ENCODE measurements at places on chromosomes 3 and 15.

- DNase-seq, result no peak
Measured at GRCh38 chr3:146166826-146167225, 5.8 kb upstream of the PLOD2 start.

DNA sequence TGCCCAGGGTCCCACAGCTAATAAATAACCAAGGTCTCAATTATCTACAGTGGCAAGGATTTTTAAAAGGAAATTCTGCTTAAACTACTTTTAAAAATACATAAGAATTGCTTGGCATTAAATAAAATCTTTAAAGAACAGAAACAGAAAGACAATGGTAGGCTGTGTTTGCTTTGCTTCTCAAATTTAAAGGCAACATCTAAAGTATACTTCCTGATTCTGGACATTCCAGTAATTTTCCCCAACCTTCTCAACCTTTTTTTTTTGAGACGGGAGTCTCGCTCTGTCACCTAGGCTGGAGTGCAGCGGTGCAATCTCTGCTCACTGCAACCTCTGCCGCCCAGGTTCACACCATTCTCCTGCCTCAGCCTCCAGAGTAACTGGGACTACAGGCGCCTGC lies 5.3 kb downstream of the VPS13C start:
- no peak for DNase-seq

DNA sequence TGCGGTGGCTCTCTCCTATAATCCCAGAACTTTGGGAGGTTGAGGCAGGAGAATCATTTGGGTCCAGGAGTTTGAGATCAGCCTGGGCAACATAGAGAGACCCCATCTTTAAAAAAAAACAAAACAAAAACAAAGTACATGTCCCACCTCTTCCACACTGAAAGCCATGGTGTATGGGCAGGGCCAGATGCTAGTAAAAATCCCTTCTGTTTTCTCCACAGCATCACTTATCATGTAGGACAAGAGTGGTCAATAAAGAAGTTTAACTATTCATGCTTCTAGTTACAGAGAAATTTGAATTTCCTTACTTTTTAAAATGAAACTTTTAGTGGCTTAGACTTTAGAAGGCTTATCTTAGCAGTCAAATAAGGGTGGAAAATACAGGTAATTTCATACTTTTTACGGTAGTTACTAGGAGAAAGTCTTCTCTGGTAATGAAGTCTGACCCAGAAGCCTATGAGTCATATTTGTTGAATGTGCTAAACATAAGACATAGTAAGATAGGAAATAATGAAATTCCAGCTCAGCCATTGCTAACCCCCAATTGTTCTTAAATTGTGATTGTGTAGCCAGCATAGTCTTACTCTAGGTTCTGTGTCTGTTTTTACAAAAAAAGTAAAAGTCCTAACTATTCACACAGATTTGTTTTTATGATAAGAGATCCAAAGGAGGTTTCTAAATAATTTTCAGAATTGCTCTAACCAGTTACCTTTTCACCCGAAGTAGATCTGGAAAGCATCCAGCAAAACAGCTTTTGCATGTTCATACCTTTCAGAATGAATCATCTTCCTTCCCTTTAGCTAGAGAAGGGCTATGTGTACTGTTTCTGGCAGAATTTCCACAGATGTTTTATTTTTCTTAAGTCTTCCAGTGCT lies 16.4 kb upstream of the ZNF609 start:
- DNase-seq, result no peak

- DNase-seq, result no peak
Measured at GRCh38 chr3:138367911-138368310, 19.5 kb downstream of the MRAS start.

DNA sequence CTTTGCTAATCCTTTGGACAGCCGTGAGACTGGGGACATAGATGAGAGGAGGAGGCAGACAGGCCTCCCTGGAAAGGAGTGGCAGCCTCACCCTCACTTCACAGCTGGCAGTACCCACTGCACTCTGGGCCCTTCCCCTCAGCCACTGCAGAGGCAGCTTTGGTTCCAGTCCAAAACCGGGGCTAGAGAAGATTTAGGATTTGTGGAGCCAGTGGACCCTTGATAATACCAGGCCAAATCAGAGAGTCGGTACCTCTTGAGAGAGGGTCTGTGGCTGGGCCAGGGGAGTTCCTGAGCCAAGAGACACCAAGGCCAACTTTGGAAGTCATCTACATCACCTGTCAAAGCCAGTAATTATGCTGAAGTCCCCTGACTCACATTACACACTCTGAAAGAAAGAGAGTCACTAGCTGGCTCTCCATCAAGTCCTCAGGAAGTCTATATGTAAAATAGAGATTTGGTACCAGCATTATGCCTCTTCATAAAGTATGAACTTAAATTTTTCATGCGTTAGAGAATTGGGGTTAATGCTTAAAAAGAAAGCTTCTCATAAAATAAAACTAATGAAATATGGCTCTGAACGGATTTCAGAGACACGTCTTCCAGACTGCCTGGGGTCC lies 244.1 kb upstream of the SEMA6D start:
- no peak for DNase-seq

- no peak for DNase-seq
Measured at GRCh38 chr3:196609805-196610515, 29.5 kb upstream of the NRROS start.

DNA sequence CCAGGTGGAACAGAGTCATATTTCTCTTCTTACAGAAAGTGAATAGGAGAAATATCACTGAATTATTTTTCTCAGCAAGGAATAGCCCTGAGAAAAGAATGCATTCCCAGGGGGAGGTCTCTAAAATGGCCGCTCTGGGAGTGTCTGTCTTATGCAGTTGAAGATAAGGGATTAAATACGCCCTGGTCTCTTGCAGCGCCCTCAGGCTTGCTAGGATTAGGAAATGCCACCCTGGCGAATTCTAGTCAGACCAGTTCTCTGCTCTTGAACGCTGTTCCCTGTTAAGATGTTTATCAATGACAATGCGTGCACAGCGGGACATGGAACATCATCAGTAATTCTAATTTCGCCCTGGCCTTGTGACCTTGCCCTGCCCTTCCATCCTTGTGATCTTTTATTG lies 949.0 kb upstream of the SEMA6D start:
- no peak for DNase-seq

- DNase-seq, result no peak
Measured at GRCh38 chr3:46858456-46858855, 4.8 kb downstream of the MYL3 start.

DNA sequence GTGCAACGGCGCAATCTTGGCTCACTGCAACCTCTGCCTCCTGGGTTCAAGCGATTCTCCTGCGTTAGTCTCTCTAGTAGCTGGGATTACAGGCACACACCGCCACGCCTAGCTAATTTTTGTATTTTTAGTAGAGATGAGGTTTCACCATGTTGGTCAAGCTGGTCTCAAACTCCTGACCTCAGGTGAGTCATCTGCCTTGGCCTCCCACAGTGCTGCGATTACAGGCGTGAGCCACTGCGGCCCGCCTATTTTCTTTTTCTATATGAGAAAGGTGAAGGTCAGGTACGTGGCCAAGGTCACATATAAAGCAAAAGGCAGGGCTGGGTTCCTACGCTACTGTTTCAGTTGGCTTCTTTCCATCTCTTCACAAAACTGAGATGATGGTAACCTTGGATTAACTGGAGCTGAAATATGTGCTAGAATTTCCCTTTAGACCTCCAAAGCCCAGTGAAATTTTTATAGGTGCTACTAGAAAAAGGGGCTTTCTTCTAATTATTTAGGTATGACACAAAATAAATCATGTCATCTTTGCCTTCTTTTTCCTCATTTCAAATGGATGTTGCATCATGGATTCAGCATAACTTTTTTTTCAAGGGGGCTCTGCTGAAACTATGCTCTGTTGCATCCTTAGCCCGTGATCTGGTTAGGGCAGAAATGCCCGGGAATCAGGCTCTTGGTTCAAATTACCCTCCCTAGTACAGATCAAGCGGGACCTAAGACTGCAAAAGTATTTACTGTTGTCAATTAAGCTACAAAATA lies 68.5 kb downstream of the MYO1E start:
- no peak for DNase-seq

DNA sequence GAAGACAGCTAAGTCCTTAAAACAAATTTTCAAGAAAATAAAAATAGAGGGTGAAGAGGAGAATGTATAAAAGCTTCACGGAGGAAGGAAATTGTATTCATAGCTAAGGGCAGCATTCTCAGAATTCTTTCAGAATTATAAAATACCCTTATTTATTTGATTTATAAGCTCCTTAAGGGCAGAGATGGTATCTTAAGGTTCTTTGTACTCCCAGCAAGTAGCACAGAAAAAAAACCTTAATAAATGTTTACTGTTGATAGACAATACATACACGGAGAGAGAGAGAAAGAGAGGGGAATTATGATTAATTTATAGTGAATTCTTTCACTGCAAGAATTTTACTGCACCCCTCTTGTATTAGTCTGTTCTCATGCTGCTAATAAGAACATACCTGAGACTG lies 375.6 kb upstream of the CCDC54 start:
- no peak for DNase-seq

DNA sequence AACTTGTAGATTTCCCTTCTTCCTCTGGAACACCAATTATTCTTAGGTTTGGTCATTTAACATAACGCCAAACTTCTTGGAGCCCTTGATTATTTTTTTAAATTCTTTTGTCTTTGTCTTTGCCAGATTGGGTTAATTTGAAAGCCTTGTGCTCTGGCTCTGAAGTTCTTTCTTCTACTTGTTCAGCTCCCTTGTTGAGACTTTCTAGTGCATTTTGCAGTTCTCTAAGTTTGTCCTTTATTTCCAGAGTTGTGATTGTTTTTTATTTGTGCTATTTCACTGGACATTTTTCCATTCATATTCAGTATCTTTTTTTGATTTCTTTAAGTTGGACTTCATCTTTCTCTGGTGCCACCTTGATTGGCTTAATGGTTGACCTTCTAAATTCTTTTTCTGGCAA lies 55.5 kb downstream of the TM2D3 start:
- no peak for DNase-seq

DNA sequence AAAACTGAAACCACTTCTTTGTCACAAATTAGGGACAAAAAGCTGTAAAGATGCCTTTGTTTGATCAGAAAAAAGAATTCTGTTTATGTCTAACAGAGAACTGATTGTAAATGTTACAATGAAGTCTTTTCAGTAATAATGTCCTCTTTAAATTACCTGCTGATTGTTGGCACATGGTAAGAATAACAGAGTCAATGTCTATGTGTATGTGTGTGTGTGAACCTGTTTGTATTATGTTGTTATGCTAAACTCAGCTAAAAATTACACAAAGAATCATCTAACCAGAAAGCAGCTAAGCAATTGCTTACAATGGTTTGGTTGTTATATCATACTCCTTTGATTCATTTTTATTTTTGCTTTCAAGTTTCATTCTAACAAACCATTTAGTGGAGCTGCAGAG lies 159.1 kb upstream of the PDZRN3 start:
- DNase-seq, result no peak

GRCh38 chr15:43134157-43134635 lies 810 bp downstream of the TMEM62 start:
- no peak for DNase-seq

DNA sequence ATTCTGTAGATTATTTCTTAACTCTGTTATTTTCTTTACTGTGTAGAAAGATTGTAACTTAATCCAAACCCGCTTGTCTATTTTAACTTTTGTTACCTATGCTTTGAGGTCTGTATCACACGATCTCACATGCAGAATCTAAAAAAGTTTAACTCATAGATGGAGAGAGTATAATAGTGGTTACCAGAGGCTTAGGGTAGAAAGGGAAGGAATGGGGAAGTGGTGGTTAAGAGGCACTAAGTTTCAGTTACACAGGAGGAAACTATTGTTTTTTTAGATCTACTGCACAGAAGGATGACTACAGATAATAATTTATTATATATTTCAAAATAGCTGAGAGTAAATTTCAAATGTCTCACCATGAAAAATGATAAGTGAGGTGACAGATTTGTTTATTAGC lies 515.2 kb downstream of the RSL24D1 start:
- no peak for DNase-seq

DNA sequence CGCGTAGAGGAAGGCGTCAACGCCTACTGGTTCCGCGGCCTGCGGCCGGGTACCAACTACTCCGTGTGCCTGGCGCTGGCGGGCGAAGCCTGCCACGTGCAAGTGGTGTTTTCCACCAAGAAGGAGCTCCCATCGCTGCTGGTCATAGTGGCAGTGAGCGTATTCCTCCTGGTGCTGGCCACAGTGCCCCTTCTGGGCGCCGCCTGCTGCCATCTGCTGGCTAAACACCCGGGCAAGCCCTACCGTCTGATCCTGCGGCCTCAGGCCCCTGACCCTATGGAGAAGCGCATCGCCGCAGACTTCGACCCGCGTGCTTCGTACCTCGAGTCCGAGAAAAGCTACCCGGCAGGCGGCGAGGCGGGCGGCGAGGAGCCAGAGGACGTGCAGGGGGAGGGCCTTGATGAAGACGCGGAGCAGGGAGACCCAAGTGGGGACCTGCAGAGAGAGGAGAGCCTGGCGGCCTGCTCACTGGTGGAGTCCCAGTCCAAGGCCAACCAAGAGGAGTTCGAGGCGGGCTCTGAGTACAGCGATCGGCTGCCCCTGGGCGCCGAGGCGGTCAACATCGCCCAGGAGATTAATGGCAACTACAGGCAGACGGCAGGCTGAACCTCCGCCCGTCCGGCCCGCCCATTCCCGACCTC lies 4.1 kb downstream of the ISLR2 start:
- DNase-seq, result no peak
